Suppressor macrophage treated with lipopolysaccharide for 1 hour (primary cell): ENCODE measurements at places on chromosomes 2 and 18.

DNA sequence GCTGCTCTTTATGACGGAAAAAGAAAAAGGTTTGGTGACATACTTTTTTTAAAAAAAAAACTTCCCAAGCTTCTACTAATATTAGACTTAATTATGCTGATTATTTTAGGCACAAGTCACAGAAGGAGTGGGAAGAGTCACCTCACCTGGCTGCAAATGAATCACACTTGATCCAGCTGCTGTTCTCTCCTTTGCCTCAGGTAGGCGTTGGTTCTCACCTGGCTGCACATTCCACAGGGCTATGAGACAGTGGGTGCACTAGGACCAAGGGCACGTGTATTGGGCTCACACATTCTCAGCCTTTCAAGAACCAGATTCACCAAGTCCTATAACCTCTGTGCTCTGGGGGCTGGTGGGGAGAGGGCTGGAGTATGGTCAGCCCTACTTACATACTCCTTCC lies 93.3 kb downstream of the TGFA start:
- no peak for DNase-seq

- DNase-seq: no peak
These were observed 14.1 kb upstream of the PLEKHH2 start for GRCh38 chr2:43622931-43623451.

DNA sequence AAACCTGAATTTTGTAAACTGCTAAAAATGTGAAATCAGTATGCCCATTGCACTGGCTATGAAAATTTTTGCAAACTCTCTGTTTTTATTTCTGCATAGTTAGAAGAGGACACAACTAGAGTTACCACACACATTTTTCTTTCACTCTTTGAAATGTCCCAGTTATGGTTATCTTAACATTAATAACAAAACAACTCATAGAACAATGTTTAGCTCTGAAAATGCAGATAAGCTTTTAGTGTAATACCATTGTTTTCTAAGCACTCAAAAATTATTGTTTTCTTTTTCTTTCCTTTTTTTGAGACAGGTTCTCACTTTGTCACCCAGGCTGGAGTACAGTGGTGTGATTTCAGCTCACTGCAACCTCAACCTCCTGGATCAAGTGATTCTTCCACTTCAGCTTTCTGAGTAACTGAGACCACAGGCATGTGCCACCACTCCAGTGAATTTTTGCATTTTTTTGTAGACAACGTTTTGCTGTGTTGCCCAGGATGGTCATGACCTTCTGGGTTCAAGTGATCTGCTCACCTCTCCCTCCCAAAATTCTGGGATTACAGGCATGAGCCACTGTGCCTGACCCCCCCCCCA lies 1204.5 kb upstream of the ZEB2 start:
- DNase-seq: no peak

- no peak for DNase-seq
These were observed 10.3 kb upstream of the MALT1 start for GRCh38 chr18:58660915-58661314.

- DNase-seq: no peak
These were observed 1075.3 kb downstream of the LRP1B start for GRCh38 chr2:141055531-141055930.

GRCh38 chr18:63511285-63511684 lies 30.9 kb upstream of the SERPINB12 start:
- DNase-seq: peak; percentile 63

DNA sequence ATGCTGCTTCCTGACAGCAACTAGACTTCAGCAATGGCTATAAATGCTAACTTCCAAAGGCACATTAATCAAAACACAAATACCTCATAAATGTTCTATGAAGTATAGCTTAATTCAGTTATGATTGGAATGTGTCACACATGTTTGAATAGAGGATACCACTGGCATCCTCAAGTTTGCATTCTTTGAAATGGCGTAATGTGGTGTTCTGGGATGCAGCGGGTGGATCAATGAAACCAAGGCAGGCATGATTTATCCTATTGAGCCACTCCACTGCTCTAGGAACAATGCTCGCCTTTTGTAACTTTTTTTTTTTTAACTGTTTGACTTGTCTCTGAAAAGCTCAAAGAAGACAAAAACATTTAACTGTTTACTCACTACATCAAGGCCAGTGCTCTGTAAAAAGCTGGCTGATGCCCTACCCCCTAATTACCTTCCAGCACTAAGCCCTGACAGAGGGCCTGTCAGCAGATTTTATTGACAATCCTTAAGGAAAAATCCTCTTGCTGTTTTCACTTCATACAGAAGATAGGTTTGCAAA lies 278.8 kb upstream of the SESTD1 start:
- DNase-seq: no peak

DNA sequence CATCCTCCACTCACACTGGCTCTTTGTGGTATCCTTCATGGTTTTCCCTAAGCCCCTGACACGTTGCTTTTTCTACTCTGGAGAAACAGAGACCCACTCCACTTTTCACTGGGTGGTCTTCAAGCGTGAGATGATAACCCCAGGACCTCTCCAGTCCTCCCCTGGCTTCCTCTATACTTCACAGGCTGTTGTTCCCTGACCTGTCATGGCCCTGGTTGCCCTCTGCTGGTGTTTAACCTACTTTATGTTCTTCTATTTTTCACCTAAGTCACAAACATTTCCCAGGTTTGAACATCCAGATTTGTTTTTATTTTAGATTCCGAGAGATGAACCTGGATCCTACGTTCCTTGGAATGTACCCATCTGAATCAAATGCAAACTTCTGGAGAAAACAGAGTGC lies 84.5 kb downstream of the AOX1 start:
- no peak for DNase-seq

DNA sequence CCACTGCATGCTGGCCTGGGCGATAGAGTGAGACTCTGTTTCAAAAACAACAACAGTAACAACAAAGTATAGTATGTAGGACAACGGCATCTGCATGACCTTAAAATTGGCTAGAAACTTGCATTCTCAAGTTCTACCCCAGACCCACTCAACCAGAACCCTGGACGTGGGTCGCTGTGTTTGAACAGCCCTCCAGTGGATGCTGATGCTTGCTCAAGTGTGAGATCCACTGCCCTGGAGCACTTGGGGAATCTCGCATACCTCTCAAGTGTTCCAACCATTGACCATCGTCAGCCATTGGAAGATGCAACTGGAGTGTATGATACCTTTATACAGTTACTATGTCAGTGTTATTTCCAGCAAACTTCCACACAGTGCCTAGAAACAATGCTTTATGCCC lies 435.9 kb downstream of the DCDC2C start:
- DNase-seq: no peak
